CD4-positive, alpha-beta memory T cell (primary cell): ENCODE measurements at places on chromosomes 12 and 14.

DNA sequence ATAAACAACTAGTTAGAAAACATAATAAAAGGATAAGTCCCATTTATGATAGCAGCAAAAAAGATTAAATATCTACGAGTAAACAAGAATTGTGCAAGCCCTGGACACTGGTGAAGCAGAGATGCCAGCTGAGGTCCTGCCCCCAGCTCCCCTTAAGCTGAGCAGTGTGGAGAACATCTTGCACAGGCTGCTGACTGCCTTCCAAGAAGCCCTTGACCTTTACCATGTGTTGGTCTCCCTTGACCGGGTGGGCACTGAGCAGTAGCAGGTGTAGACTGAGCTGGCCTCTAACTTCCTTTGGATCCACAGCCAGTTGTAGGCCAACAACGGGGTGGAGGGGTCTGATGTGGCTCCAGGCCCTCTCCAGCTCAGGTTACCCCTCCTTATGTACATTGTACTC, 47.7 kb upstream of the PAPLN start:
- no peak for DNase-seq

DNA sequence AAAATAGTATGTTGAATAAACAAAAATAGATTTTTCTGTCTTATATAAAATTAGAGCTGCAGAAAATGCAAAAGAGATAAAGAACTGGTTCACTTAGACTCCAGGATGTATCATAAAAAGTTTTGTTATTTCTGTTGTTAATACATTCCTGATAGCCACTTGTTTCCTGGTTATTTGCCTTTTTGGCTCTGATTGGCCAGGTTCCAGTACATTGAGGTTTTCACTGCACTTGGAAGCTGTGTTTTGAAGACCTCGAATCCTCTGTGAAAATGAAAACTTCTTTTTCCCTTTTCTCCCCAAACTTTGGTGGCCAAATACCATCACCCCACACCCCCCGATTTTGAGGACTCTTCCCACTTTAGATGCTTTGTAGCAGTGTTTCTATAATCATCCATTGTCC, 525.3 kb downstream of the MED13L start:
- DNase-seq = no peak

- DNase-seq = no peak
Measured at GRCh38 chr12:82765971-82766705, 79.4 kb downstream of the TMTC2 start.

- DNase-seq = no peak
Measured at GRCh38 chr14:97626088-97626487, 828.9 kb downstream of the VRK1 start.

DNA sequence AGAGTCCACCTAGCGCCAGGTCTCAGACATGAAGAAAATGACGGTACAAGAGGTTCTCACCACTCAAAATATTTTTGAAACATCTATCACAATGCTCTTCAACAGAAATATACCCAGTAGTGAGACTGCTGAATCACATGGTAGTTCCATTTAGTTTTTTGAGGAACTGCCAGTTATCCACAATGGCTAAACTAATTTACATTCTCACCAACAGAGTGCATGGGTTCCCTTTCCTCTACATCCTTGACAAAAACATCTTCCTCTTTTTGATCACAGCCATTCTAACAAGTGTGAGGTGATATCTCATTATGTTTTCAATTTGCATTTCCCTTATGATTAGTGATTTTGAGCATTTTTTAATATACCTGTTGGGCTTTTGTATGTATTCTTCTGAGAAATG, 5.7 kb upstream of the GPR65 start:
- DNase-seq = no peak

DNA sequence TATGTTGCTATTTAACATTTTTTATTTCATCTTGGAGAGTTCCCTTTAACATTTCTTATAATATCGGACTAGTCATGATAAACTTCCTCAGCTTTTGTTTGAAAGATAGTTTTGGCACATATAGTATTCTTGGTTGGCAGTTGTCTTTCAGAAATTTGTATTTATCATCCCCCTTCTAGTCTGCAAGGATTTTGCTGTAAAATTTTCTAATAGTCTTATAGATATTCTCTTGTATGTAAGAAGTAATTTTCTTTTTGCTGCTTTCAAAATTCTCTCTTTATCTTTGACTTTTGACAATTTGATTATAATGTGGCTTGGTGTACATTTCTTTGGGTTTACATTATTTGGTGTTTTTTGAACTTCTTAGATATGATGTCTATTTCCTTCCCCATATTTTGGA, 116.0 kb upstream of the AVPR1A start:
- no peak for DNase-seq

GRCh38 chr14:22432348-22432976, 156.6 kb downstream of the DAD1 start:
- DNase-seq = no peak

DNA sequence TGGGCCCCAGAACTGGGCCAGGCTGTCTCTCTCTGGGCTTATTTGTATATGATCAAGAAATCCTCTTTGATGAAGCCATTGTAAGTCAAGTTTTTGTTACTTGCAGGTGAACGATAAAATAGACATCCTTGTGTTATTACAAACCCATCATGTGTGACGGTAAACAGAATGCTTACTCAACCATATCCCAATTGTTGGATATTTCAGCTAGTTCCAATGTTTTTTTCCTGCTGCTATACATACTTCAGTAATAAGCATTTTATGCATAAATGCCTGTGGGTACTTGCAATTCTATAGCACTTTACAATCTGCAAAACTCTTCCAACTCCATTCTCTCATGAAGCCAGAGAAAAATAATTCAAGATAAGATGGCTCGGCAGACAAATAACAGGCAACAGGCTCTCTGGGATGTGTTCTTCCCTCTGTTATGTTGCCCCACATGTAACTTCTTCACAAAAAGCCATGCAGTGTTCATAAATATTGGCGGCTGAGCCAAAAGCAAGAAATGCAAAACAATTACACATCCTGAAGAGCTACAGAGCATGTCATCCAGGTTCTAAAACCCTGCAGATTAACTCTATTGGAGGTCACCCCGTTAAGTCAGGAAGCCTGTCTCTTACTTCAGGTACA, 69.5 kb downstream of the CLMN start:
- DNase-seq = no peak

GRCh38 chr12:29895966-29896365, 112.2 kb upstream of the TMTC1 start:
- DNase-seq = no peak

DNA sequence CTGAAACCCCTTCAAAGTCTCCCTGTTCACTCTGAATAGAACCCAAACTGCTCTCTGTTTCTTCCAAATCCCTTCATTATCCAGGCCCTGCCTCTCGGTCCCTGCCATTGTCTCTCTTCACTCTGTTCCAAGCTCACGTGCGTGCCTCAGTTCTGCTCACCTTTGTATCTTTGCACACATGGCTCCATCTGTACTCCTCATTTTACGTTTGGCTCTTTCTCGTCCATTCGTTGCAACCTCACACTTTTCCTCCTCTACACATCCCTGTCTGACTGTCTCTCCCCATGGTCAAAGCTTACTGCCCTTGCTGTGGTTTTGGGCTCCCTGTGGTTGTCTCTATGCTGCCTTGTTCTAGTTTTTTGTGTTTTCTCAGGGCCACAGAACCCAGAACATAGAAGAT, 1054.5 kb downstream of the BCL11B start:
- DNase-seq = no peak

GRCh38 chr14:67418401-67419191, 6.6 kb upstream of the PLEK2 start:
- no peak for DNase-seq

GRCh38 chr12:54041097-54041690, 8.3 kb downstream of the HOXC5 start:
- DNase-seq = no peak
